ENCODE measurements at places on chromosomes 12 and 14.

DNA sequence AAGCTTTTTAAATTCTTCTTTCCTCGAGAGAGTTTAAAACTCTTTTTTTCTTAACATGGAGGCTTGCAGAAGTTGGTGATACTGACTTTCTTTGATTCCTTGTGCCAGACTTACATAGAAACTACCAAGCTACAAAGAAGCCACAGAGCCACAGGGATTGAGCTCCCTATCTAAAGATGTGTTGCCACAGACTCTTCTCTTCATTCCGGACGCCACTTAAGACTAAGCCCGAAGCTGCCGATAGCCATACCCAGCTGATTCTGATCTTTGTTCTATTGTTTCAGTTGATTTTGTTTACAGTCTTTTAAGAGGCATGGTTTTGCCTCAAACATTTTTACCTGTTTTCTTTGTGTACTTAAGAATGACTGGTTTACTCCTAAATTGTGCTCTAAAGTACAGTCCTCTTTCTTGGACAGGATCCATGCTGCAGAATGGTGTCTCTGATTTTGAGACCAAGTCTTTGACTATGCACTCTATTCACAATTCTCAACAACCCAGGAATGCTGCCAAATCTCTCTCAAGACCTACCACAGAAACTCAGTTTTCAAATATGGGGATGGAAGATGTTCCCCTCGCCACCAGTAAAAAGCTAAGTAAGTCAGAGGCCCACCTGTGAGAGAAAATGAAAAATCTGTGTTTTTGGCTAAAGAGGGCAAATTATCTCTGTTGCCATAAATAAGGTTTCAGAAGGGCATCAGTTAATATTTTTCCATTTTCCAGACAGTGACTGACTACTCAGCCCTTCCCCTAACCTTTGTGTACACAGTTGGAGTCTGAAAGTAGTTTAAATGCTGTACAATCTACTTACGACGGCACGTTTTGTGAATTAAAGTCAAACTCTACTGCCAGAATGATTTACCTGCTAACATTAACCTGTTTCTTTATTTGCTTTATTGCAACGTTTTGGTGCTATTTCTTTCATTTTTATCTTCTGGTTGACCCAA is 42.1 kb upstream of the KCNH3 start:
- DNase-seq: no peak

DNA sequence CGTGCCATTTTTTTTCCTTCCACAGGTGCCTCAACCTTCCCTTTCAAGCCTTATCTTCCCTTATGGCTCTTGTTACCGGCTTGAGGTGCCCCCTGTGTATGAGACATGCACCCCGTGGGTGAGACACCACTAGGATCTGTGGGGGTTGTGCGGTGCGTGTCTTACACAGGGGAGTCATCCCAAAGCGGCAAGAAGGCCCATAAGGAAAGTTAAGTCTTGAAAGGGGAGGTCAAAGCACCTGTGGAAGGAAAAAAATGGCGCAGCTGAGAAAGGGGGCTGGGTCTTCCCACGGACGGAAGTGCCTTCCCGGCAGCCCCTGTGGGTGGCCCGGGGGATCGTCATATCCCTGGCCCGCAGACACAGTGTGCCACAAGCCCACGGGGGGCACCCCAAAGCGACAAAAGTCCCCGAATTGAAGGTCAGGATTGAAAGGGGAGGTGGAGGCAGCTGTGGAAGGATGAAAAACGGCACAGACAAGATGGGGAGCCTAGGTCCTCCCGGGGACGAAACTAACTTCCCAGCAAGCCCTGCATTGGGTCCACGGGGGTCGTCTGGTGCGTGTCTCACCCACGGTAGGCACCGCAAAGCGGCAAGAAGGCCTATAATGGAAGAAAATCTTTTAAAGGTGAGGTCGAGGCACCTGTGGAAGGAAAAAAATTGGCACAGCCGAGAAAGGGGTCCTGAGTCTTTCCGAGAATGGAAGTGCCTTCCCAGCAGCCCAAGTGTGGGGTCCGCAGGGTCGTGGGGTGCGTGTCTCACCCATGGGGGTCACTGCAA is 273.3 kb downstream of the ALG10 start:
- no peak for DNase-seq

- no peak for DNase-seq
Measured at GRCh38 chr12:67352682-67353081, 83.5 kb downstream of the CAND1 start.

DNA sequence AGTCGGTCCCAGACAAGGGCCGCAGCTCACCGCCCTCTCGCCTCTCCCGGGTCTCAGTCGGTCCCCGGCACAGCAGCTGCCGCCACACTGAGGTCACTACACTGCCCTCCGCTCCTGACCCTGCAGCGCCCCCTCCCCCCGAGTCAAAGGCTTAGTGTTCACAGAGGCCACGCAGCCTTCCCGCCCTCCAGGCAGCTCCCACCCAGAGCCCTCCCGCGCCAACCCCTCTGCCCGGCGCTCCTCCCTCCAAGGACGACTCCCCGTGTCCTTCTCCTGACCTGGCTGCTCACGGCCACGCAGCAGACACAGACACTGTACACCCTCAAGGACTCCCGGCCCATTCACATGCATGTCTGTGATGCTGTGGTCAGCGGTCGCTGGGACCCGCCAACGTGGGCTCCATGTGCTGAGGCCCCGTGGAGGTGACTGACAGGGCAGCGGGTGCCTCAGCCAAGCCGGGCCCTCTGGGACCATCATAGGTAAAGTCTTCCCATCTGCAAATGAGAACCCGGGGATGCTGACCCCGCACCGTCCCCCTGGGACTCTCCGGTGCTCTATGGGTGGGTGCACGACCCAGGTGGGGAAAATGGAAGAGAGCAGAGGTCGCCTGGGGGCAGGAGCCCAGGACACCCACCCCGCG is 16.3 kb upstream of the GALNT9 start:
- DNase-seq: no peak

DNA sequence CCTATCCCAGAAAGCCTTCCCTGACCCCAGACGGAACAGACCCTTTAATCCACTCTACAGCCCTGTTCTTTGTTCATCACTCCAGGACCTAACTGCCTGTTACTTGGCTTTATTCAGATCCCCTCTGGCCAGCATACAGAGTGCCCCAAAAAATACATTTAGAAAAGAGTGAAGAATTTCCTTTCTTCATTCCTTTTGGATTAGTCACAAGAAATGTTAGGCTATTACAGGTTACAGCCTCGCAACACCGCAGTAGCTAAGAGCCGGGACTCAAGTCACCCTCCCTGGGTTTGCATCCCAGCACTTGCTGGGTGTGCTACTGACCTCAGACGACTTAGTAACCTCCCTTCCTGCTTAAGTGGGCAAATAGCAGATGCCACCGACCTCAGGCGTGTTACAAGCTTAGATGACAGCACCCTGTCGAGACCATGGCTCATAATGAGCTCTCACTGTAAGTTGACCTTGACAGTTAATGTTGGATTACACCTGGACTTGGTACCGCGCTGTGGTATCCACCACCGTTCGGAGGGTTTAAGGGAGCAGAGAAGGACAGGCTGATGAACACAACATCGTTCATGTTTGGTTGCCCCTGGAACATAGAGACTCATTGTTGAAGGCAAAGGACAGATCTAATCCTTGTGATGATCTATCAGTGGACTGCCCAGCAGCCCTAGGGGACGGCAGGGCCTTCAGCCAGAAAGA is 12.9 kb downstream of the GLRX5 start:
- no peak for DNase-seq

DNA sequence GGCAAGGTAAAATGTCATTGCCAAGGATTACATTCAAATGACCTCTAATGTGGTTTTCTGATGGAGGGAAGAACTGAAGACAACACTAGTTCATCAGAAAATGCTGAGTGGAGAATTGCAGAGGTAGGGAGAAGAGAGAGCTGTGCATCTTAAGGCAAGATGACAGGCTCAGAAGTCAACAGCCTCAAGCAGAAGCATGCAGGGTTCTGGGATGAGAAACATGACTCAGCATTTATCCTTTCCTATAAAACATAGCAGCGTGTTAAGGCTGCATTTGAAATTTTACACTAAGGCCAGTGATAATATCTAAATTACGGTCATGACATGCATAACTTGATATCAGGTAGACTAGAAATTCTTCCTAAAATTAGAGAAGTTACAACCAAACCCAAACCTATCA is 53.7 kb upstream of the DYRK2 start:
- no peak for DNase-seq

GRCh38 chr14:34966413-34966812 is 16.4 kb upstream of the SRP54 start:
- no peak for DNase-seq

GRCh38 chr12:56718636-56719035 is 6.5 kb downstream of the NACA start:
- no peak for DNase-seq

GRCh38 chr12:129862561-129863175 is 41.2 kb downstream of the TMEM132D start:
- no peak for DNase-seq

Measured in smooth muscle cell of the brain vasculature (primary cell).